ENCODE measurements at places on chromosomes 2 and 18. TPM values are rescaled to one million over a fixed set of nuclear protein-coding genes. Genes with fewer than 3 reads are reported as not detected.
A peak's percentile ranks its signal among the peaks of the same experiment; 100 is the strongest.

TM4SF20 gene
- not detected for total RNA-seq

INHA gene
- not detected for total RNA-seq

CRACDL gene
- total RNA-seq = 2.5 TPM

GAD1 gene
- total RNA-seq = 7.7 TPM

ERICH2 gene
- total RNA-seq = not detected

MERTK gene
- not detected for total RNA-seq

GRCh38 chr18:49359732-49360444 lies 100.6 kb downstream of the DYM start:
- no peak overlapping the region for H3K4me3 ChIP-seq
- no peaks in the 10 kb centered on the region for H3K27me3 ChIP-seq
- peaks cover 11% of the 10 kb centered on the region for H3K4me1 ChIP-seq
- peak overlapping the region; percentile 29 for H3K27ac ChIP-seq
- DNase-seq = peak; percentile 55

DNA sequence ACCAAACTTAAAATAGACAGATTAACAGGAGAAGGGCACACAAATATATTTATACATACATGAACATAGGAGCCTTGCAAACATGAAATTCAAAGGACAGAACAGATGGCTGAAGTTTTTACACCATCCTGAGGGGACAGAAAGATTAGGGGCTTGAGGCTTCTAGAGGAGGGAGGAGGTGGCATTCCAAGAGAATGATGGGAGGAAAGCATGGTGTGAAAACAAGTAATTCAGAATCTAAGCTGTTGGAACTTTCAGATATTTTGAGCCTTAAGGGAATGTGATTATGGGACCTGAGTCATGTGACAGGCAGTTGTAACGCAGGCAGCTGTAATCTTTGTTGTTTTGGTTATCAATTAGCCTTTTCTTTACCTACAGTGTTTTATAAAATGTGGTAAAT lies 225.2 kb upstream of the SPOPL start:
- no peaks in the 10 kb centered on the region for H3K4me1 ChIP-seq
- H3K36me3 ChIP-seq = no peaks in the 10 kb centered on the region
- no peak for DNase-seq

DNA sequence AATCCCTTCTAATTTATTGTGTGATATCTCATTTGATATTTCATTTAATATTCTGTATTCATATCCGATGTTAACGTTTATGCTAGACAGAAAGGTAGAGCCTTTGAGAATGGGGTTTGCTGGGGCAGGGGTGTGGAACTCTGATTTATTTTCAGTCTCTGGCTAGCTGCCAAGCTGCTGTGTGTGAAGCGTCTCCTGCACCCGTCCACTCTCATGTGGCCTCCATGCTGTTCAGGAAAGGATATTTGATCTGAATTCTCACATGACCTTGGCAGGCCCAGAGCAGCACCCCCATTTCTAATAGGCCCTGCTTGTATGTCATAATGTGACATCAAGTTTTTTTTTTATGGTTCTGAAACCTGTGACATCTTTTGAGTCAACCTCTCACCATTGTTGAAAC lies 1.6 kb downstream of the IL1R1 start:
- no peak overlapping the region for H3K27ac ChIP-seq
- no peak for DNase-seq
- H3K4me3 ChIP-seq = no peak overlapping the region

GRCh38 chr2:39069890-39070465 lies 50.9 kb downstream of the SOS1 start:
- no peak for DNase-seq
- H3K36me3 ChIP-seq = peaks cover 8% of the 10 kb centered on the region
- H3K4me1 ChIP-seq = peaks cover 40% of the 10 kb centered on the region
- no peaks in the 10 kb centered on the region for H3K27me3 ChIP-seq
- H3K4me3 ChIP-seq = no peak overlapping the region

- H3K27ac ChIP-seq = no peak overlapping the region
- no peak overlapping the region for H3K4me3 ChIP-seq
- no peaks in the 10 kb centered on the region for H3K4me1 ChIP-seq
- no peaks in the 10 kb centered on the region for H3K36me3 ChIP-seq
- DNase-seq = peak; percentile 56
- no peaks in the 10 kb centered on the region for H3K27me3 ChIP-seq
Observed at GRCh38 chr2:56009758-56010458, 86.3 kb upstream of the EFEMP1 start.

- no peaks in the 10 kb centered on the region for H3K36me3 ChIP-seq
- H3K27me3 ChIP-seq = no peaks in the 10 kb centered on the region
- no peak overlapping the region for H3K27ac ChIP-seq
- H3K4me3 ChIP-seq = no peak overlapping the region
- no peak for DNase-seq
Observed at GRCh38 chr2:40130251-40130994, 321.5 kb downstream of the SLC8A1 start.

DNA sequence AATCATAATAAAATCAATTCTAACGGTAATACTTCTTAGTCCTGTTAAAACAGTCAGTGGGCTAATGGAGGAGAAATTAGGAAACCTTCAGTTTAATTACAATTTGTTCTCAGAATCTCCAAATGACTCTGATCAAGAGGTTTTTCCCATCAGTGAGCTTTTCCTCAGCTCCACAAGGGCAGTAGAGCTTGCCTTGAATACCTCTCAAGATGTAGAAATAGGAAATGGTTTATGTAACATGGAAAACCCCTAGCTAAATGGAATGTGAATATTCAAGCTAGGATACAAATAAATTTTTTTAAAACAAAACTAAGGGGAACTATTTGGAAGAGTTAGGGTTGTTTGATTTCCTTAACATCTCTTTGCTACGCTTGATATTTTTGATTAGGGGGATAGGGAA lies 87.5 kb downstream of the PLEKHM3 start:
- no peak overlapping the region for H3K4me3 ChIP-seq
- H3K4me1 ChIP-seq = peaks cover 31% of the 10 kb centered on the region
- no peak overlapping the region for H3K27ac ChIP-seq
- H3K36me3 ChIP-seq = no peaks in the 10 kb centered on the region
- DNase-seq = no peak

DNA sequence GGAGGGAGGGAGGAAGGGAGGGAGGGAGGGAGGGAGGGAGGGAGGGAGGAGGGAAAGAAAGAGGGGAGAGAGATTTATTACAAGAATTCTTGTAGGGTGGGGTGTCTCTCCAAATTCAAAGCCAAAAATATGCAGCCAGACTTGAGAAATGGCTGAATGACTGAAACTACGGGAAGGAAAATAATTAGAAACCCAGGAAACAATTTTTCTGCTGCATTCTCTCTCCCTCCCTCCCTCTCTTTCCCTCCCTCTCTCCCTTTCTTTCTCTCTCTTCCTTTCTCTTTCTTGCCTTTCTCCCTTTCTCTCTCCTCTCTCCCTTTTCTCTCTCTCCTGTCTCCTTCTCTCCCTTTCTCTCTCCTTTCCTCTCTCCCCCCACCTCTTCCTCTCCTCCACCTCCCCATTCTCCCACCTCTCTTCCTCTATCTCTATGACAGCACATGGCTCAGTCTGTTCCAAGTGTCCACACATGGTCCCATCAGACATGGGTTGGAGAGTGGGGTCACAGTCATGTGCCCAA lies 218.7 kb downstream of the C1D start:
- no peaks in the 10 kb centered on the region for H3K36me3 ChIP-seq
- H3K27me3 ChIP-seq = no peaks in the 10 kb centered on the region
- no peak overlapping the region for H3K4me3 ChIP-seq
- no peak overlapping the region for H3K27ac ChIP-seq
- no peak for DNase-seq
- H3K4me1 ChIP-seq = peaks cover 25% of the 10 kb centered on the region

- no peaks in the 10 kb centered on the region for H3K27me3 ChIP-seq
- H3K4me3 ChIP-seq = peak overlapping the region; percentile 34
- no peak for DNase-seq
- H3K27ac ChIP-seq = no peak overlapping the region
- no peaks in the 10 kb centered on the region for H3K36me3 ChIP-seq
- H3K4me1 ChIP-seq = peaks cover 73% of the 10 kb centered on the region
Observed at GRCh38 chr2:55119711-55120487, 69.6 kb upstream of the RTN4 start.

DNA sequence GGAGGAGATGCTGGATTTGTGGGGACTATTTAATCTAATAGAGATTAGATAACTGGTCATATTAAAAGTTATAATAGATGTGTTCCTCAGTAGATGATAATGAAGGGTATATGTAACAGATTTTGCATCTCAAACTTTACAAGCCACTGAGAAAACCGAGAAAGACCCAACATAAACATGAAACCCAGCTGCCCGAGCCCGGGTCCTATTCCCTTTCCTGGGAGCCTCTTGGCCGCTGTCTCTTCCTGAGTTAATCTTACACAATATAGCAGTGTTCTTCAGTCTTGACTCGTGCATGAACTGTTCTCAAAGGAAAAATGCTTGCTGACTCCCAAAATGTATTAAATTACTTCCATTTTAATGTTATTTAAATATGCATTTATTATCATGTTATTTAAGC lies 94.5 kb downstream of the COPS8 start:
- DNase-seq = no peak
- no peaks in the 10 kb centered on the region for H3K4me1 ChIP-seq
- H3K36me3 ChIP-seq = no peaks in the 10 kb centered on the region

GRCh38 chr2:137252934-137253333 lies 487.6 kb downstream of the THSD7B start:
- H3K36me3 ChIP-seq = no peaks in the 10 kb centered on the region
- no peaks in the 10 kb centered on the region for H3K27me3 ChIP-seq
- no peaks in the 10 kb centered on the region for H3K4me1 ChIP-seq
- H3K27ac ChIP-seq = no peak overlapping the region

- no peak overlapping the region for H3K27ac ChIP-seq
- H3K4me1 ChIP-seq = no peaks in the 10 kb centered on the region
- DNase-seq = no peak
- H3K4me3 ChIP-seq = no peak overlapping the region
Observed at GRCh38 chr18:58350526-58350925, 278.4 kb downstream of the ALPK2 start.

GRCh38 chr2:10720947-10721395 lies 459 bp upstream of the ATP6V1C2 start:
- no peak for DNase-seq
- no peaks in the 10 kb centered on the region for H3K27me3 ChIP-seq
- H3K36me3 ChIP-seq = no peaks in the 10 kb centered on the region
- no peak overlapping the region for H3K27ac ChIP-seq

DNA sequence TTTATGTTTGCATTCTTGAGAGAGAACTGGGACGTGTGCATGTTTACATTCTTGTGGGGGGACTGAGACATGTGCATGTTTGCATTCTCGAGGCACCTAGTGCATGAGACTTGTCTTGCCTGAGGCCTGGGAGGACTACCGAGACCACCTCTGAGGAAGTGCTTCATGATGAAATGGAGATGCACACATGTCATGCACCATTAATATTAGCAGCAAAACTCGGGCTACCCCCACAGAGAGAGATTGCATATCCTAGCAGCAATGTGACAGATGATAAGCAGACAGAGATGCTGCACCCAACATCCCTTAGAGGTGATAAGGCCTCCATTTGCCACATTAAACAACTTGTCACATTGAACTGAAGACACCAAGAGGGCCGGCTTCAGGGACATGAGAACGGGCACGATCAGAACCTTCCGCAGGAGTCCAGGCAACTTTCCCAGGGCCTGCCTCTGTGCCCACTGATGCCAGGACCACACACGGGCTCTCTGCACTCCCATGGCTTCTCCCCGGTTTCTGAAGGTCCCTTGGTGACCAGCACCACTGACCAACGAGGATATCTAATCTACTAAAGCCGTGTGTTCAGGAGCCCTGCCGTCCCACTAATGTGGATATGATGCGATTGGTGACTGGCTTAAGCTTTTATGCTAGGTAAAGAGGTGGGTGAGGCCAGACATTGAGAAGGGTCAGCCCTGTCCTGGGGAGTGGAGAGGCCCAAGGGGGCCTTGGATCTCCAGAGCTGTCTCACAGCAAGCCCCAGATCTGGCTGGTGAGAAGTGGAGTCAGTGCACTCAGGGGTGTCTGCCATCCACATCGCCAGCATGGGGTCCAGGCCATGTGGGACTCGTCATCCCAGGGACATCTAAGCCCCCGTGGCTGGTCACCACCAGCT lies 208.3 kb downstream of the NDUFA10 start:
- H3K27ac ChIP-seq = no peak overlapping the region
- H3K4me1 ChIP-seq = peaks cover 4% of the 10 kb centered on the region
- H3K4me3 ChIP-seq = no peak overlapping the region
- no peaks in the 10 kb centered on the region for H3K27me3 ChIP-seq

DNA sequence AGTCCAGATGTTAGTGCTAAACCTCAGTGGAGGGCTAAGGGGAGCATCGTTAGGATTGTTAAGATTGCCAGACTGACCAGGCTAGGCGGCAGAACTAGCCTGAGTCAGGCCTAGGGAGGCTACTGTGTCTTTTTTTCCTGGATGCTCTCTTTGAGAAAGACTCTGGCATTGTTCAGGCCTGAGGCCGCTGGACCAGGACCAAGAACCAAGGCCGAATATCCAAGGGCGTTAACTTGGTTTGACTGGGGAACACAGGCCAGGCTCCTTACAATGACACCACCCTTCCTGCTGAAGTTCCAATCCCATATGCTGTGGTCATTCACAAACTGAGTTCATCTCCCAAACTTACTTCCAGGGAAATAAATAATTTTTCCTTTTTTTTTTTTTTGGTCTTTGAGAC lies 10.6 kb downstream of the HTRA2 start:
- no peaks in the 10 kb centered on the region for H3K36me3 ChIP-seq
- no peak for DNase-seq
- H3K4me3 ChIP-seq = no peak overlapping the region
- H3K27me3 ChIP-seq = no peaks in the 10 kb centered on the region

DNA sequence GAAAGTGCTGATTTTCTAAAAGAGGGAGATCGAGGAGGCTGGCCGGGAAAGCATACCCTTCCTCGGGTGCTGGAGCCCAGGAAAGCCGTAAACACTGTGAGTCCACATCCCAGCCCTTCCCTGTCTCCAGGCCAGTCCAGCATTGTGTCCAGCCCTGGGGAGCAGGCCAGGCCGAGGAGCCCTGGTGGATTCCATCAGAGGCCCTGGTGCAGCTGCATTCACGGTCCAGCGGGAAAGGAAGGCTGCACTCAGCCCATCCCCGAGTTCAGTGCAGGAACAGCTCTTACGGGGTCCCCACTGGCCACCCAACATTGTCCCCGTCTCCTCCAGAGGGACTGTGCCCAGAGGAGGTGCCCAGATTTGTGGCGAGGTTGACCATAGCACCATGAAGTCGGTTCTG lies 218.6 kb downstream of the KLHL29 start:
- DNase-seq = no peak
- H3K36me3 ChIP-seq = no peaks in the 10 kb centered on the region
- H3K4me3 ChIP-seq = no peak overlapping the region

- H3K4me3 ChIP-seq = no peak overlapping the region
- no peaks in the 10 kb centered on the region for H3K27me3 ChIP-seq
- H3K27ac ChIP-seq = no peak overlapping the region
Observed at GRCh38 chr2:199869227-199869541, 18.2 kb upstream of the FTCDNL1 start.

DNA sequence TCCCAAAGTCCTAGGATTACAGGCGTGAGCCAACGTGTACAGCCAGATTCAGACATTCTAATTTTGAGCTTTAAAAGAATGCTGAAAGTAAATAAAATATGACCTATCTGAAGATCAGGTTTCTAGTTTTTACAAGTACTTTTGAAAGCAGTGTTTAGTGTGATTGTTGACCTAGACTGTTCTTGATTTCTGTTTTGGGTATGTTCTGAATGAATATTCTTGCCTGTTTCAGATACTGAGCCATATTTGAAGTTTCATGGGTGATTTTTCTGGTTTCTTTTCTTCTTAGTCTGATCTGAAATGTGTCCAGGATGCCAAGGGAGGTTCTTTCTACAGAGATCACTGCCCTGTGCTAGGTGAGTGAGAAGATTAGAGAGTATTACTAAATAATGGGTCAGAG lies 37.2 kb downstream of the MIB1 start:
- H3K4me3 ChIP-seq = no peak overlapping the region
- DNase-seq = no peak
- H3K27me3 ChIP-seq = no peaks in the 10 kb centered on the region
